Fibroblast of skin of right biceps (primary cell): ENCODE measurements at places on chromosomes 5 and 9.
A peak's percentile ranks its signal among the peaks of the same experiment; 100 is the strongest.

DNA sequence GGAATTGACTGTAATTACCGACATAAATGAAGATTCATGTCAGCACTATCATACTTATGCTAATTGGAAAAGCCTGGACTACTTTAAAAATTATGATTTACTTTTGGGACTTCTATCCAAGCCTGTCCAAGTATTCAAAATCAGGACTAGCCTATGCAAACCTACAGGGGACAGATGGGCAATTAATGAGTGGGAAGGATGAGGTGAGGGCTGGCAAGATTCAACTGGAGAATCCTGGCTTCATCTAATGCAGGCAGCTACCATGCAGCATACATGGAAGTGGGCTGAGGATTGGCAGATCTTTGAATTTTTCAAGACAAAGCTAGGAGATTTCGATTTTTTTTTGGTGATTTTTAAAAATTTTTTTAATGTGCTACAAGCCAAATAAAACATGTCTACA is 532.6 kb downstream of the CSNK1G3 start:
- no peak for DNase-seq

- peak; percentile 68 for DNase-seq
Observed at GRCh38 chr9:131590907-131591844, 45.9 kb downstream of the PRRT1B start.

- peak; percentile 35 for DNase-seq
Observed at GRCh38 chr5:180026320-180026719, 45.2 kb downstream of the RNF130 start.

DNA sequence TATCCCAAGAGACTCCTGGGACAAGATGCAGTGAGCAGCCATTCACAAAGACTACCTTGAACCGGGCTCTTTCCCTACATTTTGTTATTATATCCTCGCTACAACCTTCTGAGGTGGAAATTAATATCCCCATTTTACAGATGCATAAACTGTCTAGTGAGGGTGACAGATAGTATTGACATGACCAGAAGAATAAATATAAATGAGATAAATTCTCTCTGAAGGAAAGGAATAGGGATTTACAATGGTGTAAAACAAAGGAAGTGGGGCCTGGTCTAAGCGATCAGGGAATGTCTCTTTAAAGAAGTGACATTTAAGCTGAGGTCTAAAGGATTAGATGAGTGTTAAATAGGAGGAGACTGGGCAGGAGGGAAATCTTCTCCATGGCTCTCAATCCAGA is 43.5 kb upstream of the KCNMB1 start:
- DNase-seq, result no peak

DNA sequence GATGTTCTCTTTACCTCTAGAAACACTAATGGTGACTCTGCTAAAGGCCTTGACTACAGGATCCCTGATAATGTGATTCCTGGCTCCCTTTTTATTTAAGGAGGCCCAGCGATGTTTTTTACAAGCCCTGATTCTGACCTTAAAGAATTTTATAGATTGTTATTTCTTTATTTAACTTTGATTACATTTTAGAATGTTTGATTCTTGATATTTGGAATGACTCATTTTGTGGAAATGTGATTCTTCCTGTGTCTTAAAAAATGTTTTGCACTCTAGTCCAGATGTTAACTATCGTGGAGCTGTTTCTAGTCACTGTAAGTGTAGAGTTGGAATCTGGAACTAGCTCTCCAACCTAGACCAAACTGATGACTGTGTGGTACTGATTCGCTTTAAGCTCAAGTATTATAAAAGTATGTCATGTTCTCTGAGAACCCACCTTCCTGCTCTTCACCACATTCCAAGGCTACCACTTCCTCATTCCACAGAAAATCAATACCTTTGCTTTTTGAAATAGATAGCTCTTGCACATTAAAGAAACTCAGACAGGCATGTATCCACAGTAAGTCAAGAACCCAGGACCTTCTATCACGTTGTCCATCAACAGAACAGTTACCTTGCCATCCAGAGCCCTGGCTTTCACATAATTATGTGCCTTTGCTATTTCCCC is 65.2 kb downstream of the JMY start:
- peak; percentile 54 for DNase-seq

DNA sequence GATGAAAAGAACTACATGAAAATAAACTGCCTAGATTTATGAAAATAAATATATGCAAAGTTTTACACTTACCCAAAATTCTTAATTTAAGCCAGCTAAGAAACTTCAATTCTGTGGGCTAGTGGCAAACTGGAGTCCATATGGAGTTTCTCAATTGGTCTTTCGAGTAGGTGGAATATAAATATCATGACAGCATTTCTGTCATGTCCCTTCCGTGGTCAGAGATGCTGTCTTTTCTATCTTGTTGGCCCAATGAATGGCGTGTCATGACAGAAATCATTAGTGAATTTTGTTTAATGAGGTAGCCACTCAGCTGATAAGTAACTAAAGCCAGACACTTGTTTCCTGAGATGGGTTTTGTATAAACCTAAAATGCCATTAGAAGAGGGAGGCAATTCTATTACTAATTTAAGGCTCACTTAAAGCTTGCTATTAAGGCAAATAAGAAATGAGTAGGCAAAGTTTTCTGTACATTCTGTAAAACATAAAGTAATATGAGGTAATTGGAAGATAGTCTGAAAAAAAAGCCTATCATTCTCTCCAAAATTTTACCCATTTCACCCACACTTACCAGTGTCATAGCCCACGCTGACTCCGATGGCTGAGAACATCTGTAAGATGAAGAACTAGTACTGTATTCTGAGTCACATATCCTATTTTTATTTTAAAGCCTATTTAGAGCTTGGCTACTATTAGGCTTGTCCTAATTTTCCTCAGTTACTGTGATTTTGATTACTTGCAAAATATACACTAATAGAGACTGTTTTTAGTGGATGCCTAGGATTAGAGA is 419.3 kb upstream of the MEF2C start:
- DNase-seq, result no peak

GRCh38 chr5:109707531-109707930 is 17.8 kb downstream of the MAN2A1 start:
- DNase-seq, result no peak

DNA sequence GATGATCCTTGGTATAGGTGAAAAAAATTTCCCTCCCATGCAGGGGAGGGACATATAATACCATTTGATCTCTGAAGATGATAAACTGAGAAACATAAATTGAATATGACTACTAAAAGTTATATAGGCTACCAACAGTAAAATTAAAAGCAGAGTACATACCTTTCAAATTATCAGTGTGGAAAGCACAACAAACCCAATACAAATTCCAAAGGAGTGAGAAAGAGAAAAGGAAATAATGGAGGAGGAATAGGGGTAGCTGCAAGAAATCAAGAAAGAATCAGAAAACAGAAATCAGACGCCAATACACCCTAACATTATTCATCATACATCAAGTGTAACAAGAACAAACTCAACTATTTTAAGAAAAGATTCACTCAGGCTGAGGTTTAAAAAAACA is 17.7 kb downstream of the GNAQ start:
- DNase-seq, result peak; percentile 48

- DNase-seq, result peak; percentile 65
Observed at GRCh38 chr5:125045646-125046045, 299.2 kb upstream of the ZNF608 start.

GRCh38 chr5:78696637-78697036 is 48.1 kb upstream of the LHFPL2 start:
- no peak for DNase-seq

- peak; percentile 90 for DNase-seq
Observed at GRCh38 chr5:42992088-42992879, 47.8 kb downstream of the ANXA2R start.

GRCh38 chr9:35568196-35568595 is 36.9 kb upstream of the TESK1 start:
- DNase-seq, result no peak

DNA sequence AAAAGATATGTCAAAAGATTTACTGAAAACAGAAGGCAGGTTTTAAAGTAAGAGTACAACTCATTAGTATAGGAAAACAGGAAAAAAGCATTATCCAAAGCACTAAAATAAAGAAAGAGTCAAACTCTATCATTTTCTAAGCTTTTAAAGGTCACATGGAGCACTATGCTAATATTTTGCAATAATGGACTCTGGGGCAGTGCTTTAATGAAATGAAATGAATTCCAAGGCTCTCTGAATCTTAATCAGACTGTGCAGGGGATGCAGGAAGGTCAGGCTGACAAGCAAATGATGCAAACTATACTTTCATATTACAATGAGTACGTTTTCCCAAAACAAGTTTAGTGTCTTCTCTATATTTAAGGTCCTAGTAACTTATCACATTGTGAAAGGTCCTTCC is 981.9 kb upstream of the DMAC1 start:
- no peak for DNase-seq

DNA sequence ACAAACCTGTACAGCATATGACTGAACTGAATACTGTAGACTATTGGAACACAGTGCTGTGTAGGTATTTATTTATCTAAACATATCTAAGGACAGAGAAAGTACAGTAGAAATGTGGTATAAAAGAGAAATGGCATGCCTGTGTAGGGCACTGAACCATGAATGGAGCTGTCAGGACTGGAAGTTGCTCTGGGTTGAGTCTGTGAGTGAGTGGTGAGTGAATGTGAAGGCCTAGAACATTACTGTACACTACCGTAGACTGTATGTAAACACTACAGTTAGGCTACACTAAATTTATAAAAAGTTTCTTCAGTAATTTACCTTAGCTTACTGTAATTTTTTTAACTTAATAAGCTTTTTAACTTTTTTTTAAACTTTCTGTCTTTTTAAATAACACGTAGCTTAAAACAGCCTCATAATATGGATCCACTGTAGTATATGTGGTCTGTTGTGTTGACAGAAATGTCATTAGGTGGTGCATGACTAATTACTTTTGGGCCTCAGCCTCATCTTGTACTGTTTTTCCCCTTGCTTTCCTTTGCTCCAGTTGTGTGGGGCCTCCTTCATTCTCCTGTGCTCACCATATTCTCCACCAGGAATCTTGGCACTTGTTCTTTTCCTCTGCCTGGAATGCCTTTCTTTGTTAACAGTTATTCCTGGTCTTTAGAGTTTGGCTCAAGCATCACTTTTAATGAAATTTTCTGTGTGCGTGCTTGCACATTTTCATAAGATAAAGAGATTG is 8.8 kb downstream of the SPIN1 start:
- peak; percentile 92 for DNase-seq

DNA sequence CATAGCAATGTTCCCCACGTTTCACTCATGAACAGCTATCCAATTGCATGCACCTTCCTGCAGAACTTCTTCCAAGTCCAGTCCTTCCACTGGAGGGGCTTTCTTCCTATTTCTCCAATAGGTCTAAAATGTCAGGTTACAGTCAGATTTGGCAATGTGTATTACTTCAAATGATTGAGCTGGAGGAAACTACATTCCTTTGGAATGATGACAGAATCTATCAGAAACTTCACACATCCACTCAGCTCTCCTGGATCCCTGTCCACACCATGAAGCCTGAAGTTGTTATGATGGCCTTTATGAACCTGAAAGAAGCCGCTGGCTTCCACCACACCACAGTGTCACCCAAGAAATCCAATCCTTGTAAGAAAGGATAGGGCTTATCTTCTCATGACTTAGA is 32.2 kb downstream of the FBXW2 start:
- peak; percentile 10 for DNase-seq

- DNase-seq, result no peak
Observed at GRCh38 chr5:177103523-177104253, 17.0 kb downstream of the FGFR4 start.

GRCh38 chr9:33932078-33932807 is 115.3 kb downstream of the UBE2R2 start:
- DNase-seq, result no peak

DNA sequence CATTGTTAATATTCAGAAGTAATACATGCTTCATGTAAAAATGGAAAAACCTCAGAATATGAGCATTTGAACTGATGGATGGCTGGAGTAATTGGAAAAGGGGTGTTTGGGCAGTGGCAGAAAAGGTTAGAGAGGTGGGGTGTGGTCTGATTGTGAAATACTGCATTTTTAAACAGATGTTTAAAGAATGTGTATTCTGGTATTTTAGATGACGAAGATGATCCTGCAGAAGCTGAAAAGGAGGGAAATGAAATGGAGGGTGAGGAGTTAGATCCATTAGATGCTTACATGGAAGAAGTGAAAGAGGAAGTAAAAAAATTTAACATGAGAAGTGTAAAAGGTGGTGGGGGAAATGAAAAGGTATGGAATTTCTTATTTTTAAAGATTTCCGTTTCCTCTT is 18.8 kb downstream of the DDX46 start:
- DNase-seq, result no peak

DNA sequence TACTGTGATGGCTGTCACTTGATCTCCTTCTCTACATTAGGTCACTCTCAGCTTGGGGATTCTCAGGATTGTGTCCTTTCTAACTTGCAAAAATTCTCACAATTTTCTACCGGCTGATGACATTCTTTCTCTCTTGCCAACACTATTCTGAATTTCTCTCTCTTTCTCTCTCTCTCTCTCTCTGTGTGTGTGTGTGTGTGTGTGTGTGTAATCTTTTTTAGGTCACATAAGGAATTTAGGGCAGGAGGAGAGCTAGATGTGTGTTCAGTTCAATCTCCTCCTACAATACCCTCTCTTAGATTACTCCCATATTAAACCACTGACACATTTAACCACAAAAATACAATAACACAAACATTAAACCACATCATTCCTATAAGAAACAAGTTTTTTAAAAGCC is 242.3 kb upstream of the NREP start:
- DNase-seq, result peak; percentile 90

GRCh38 chr5:77937015-77937908 is 161.1 kb upstream of the TBCA start:
- DNase-seq, result no peak

- no peak for DNase-seq
Observed at GRCh38 chr9:37715991-37716505, 37.6 kb upstream of the TRMT10B start.

- DNase-seq, result peak; percentile 83
Observed at GRCh38 chr9:16133556-16134227, 580.8 kb downstream of the CCDC171 start.

- DNase-seq, result no peak
Observed at GRCh38 chr9:107281922-107282667, 984 bp upstream of the RAD23B start.

DNA sequence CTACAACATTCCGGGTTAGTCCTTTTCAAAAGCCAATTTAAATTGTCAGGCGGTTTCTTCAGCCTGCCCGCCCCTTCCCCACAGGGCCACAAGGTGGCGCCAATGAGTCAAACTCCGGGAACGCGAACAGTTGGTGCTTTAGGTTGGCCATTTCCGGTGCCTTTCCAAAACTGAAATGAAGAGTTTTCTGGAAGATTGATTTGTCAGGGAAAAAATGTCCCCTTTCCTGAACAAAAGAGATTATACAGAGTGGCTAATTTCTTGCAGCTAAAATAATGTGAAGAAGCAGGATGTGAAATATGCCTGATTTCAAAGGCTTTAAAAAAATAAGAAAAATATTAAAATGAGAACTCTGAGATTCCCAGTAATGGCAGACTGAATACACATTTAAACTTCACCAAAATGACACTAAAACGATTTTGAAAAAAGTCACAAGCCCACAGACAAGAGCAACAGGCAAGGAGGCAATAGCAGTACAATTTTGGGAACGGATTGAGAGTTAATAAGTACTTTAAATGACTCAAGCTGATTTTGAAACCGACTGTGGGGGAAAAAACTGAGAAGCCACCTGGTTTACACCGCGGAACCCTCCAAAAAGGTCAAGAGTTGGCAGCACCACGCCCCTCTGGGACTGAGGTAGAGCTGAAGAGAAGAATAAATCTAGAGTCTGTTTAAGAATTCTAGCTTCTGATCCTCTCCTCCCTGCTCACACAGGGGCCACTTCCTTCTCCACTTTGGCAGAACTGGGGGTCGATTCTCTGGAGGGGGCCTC is 45.7 kb downstream of the SLC46A2 start:
- DNase-seq, result peak; percentile 66
